ENCODE measurements at places on chromosomes 1 and 21. TPM values are rescaled to one million over a fixed set of nuclear protein-coding genes. Genes with fewer than 3 reads are reported as not detected.

Gene PEX14
- 25.1 TPM for total RNA-seq

Gene S100A2
- 3.3 TPM for total RNA-seq

Gene FRRS1
- 2.9 TPM for total RNA-seq

Gene PTPRU
- 0.89 TPM for total RNA-seq

Gene CD101
- 0.60 TPM for total RNA-seq

Gene RNU1-3
- 1,573 TPM for total RNA-seq

Gene VHLL
- not detected for total RNA-seq

Gene ICOSLG
- total RNA-seq: 2.8 TPM

Gene FCN3
- total RNA-seq: not detected

Gene CD34
- 0.02 TPM for total RNA-seq

Data from activated CD4-positive, alpha-beta T cell treated with anti-CD3 and anti-CD28 coated beads for 36 hours (primary cell).